ENCODE measurements at places on chromosomes 1 and 21. TPM values are rescaled to one million over a fixed set of nuclear protein-coding genes. Genes with fewer than 3 reads are reported as not detected.

Gene SF3B4
- 109 TPM for total RNA-seq

Gene CHRM3
- not detected for total RNA-seq

Gene RGS5
- total RNA-seq, result 2.8 TPM

Gene CD34
- total RNA-seq, result not detected

Gene S100A14
- not detected for total RNA-seq

DNA sequence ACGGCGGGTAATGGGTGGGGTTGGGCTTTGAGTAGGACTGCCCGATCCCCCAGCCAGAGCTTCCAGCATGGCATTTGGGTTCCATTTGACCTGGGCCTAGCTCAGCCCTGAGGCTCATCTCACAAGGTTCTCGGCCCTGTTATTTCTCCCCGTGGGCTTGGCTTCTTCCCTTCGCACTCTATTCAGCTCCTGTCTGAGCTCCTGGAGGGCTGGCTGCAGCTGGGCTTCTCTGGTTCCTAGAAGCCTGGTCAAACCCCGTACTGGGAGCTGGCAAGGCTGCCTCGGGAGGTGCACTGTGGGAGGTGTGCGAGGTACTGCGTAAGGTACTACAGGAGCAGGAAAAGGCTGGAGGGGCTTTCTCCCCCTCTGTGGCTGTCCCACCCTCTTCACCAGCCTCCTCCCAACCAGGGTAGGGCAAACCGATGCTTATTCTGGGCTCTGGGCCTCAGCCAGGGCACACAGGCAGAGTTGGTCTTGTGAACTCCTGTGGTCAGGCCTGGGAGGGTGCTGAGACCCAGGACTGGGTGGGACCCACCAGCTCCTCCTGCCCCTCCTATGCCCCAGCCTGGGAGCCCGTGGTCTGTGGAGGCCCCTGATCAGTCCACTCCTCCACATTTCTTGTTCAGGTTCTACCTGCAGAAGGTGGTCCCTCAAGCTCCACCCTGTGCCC, 814 bp downstream of the A3GALT2 start:
- DNase-seq, result no peak

DNA sequence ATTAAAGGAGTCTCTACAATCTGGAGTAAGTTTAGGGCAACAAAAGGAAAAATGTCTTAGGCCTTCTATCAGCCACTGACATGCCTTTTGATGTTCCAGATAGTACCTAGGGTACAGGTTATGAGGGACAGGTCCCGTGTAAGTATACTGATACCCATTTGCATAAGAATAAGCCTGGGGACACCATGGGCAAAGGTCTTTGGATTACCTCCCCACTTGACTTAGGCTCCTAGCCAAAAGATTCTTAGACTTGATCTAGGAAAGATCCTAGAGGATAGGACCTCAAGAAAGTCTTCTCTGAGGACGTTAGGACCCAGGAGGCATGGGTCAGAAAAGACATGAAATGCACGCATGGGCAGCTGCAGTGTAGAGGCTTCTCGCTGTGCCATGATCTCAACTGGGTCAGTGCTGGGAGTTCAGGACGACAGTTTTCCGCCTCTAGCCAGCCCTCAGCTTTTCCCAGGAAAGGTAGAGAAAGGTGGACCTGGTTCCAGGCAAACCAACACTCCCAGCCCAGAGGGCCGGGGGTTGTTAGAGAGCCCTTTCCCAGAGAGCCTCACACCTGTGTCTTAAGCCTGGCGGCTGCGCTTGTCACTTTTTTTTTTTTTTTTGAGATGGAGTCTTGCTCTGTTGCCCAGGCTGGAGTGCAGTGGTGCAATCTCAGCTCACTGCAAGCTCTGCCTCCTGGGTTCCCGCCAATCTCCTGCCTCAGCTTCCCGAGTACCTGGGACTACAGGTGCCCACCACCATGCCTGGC, 26.6 kb downstream of the MSTO1 start:
- no peak for DNase-seq

GRCh38 chr1:53580009-53580400, 120.8 kb downstream of the DMRTB1 start:
- no peak for DNase-seq

DNA sequence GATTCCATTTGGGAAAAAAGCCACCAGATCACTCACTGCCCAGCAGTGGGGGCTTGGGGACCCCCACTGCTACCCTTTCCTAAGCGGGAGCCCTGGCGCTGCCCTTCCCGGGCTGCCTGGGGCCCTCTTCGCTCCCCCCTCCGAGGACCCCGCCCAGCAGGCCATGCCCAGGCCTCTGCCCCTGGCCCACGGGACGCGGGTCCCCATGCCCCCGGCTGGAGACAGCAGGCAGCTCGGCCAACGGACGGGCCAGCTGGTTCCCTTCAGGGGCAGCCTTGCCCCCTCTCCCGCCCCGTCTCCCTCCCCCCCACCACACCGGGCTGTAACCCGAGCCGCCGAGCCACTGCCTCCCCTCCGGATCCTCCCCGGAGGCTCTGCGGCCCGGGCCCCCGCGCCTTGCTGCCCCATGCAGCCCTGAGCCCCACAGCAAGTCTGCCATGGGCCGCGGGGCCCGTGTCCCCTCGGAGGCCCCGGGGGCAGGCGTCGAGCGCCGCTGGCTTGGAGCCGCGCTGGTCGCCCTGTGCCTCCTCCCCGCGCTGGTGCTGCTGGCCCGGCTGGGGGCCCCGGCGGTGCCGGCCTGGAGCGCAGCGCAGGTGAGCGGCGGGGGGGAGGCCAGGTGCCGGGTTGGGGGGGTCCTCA, at the start of gene MMP23B:
MMP23B (plus strand) TSS at position 392 of the 639 bp plus-strand sequence; CDS start at position 438, 46 bp downstream.
- no peak for DNase-seq

- no peak for DNase-seq
These were observed 735 bp upstream of the BRINP3 start for GRCh38 chr1:190478149-190479049.

DNA sequence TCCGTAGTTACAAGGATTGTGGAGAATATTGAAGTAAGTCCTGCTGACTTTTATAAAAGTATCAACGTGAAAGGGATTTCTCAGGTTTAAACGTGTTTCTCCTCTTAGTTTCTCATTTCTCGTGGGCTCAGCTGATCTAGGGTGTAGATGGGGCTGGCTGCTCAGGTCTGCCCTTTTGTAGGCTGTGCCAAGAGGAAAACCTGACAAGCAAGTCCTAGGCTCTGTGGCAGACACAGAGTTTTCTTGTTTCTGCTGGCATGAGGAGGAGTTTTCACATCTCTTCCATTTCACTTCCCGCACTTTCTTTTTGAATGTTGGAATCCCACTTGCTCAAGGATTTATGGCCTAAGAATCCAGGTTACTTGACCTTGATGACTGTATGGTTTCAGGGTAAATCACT, 14.8 kb downstream of the VPS13D start:
- no peak for DNase-seq

DNA sequence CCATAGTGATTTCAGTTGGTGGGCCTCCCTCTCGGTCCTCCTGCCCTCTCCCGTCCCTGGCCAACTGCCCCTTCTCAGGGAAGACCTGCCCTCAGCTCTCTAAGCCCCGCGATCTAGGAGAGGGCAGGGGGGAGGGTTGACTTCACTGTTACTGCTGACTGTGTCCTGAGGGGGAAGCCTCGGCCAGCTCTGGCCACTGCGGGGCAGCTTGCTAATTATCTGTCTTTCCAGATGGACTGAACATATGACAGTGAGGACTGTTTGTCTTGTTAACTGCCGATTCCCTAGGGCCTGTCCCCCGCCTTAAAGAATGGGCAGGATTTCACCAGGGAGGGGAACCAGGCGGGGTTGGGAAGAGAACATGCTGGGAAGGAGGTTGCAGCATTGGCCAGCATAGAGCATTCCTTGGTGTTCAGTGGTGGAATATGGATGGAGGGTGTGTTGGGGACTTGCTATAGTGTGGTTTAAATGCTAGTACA, 22.9 kb downstream of the NIPAL3 start:
- DNase-seq, result no peak

DNA sequence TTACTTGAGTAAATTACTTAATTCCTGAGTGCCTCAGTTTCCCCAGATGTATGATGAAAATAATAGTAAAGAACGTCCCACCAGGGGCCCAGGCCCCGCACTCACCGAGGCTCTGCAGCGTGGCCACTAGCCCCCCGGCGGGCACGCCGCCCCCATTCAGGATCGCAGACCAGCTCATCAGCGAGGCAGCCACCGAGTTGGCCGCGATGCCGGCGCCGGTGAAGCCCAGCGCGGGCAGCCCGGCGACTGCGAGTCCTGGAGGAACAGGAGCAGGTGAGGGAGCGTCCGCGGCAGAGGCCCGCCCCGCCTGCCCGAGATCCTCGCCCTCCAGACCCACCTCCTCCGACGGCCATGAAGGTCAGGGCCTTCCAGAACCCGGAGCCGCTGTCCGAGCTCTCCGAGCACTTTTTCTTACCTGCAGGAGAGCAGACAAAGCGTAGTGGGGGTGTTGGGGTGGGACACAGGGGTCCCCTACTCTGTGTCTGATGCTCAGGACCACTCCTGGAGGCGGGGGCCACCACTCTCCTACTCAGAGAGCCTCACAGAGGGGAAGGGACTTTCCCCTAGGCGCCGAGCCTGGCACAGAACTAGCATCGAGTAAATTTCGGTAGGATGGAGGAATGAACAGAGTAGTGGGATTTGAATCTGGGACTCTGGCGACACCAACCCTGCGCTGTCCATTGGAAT, 3.7 kb downstream of the IFI6 start:
- DNase-seq, result no peak

DNA sequence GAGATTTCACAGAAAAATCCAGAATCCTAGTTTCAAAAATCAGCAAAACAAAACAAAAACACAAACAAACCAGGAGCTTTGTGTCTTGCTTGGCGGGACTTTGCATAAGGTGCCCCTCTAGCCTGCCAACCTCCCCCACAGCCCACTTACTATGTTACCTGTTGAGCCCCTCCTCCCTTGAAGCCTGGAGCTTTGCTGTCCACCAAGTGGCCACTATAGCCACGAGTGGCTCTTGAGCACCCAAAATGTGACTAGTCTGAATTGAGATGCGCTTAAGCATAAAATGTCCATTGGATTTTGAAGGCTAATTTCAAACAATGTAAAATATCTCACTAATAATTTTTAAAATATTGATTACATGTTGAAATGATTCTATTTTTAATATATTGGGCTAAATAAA, 12.2 kb downstream of the TFAP2E start:
- DNase-seq, result no peak

GRCh38 chr1:43435146-43436145, 18.3 kb downstream of the HYI start:
- DNase-seq, result no peak

- DNase-seq, result no peak
These were observed 581 bp downstream of the SSU72 start for GRCh38 chr1:1573843-1574720.

- no peak for DNase-seq
These were observed 249.0 kb downstream of the SETD4 start for GRCh38 chr21:35811191-35811806.

DNA sequence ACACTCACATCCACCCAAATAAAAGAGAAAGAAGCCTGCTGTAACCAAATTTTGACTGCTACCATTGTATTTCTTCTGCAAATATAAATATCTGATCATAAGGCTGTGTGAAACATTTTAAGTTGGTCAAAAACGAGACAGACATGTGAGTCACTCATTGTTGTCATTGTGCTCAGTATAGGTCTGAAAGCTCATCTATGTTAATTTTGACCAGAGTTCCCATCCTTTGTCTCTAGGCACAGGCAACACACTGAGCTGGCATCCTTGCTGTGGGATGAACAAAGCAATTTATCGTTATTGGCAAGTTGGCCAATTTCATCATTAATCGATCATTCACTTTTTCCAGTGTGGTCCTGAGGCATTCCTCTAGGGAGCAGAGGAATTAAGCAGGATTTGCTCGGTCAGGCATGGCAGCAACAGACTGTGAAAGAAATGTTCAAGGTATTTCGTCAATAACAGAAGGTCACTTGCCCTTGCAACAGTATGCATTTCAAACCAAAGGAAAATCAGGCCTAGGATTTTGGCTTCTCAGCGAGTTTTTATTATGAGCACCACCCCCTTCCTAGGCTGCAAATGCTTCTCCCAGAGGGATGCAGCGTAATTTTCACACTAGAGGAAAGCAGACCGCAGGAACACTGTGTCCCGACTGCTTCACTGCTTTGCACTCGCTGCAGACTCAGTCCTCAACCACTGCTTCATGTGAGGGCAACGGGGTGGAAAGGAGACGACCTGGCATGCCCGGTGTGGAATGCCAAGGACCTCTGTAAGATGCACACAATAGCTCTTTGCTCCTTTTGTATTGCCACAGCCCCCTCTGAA, 87.9 kb upstream of the SMYD2 start:
- DNase-seq, result no peak

DNA sequence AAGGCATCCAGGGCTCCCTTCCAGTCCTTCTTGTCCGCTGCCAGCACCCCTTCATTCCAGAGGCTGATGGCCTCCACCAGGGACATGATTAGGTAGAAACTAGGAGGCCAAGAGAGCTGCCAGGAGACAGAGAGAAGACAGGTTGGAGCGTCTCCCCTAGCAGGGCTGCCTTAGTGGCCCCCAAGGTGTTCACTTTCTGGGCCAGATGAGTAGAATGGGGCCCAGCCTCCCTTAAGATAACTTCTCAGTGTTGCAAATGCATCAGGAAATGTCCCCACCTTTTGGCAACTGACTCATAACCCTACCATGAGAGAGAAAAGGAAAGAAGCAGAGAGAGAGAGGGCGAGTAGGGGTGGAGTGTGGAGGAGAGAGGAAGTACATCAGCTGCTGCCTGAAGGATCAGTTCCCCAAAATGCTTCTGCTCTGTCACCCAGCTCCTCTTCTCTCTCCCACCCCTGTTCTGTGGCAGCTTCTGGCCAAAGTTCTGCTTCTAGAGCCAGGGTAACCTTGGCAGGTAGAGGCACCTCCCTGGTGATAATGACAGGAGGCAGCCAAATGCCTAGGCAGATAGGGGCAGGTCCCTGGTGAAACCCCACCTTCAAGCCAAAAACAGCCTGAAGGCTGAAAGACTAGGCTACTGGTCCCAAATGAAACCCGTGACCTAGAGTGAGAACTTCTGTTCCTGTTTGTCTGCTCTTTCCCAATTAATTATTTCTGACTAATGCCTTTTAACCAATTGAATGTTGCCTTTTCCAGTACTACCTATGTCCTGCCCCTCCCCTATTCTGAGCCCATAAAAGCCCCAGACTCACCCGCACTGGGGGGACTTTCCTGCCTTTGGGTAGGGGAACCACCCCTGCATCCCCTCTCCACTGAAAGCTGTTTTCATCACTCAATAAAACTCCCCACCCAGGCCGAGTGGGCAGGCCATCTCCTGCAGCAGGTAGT, at the start of gene NCF2:
NCF2 (minus strand) TSS at position 216 of the 948 bp plus-strand sequence; CDS start at position 86, 130 bp downstream.
- peak; percentile 56 for DNase-seq

DNA sequence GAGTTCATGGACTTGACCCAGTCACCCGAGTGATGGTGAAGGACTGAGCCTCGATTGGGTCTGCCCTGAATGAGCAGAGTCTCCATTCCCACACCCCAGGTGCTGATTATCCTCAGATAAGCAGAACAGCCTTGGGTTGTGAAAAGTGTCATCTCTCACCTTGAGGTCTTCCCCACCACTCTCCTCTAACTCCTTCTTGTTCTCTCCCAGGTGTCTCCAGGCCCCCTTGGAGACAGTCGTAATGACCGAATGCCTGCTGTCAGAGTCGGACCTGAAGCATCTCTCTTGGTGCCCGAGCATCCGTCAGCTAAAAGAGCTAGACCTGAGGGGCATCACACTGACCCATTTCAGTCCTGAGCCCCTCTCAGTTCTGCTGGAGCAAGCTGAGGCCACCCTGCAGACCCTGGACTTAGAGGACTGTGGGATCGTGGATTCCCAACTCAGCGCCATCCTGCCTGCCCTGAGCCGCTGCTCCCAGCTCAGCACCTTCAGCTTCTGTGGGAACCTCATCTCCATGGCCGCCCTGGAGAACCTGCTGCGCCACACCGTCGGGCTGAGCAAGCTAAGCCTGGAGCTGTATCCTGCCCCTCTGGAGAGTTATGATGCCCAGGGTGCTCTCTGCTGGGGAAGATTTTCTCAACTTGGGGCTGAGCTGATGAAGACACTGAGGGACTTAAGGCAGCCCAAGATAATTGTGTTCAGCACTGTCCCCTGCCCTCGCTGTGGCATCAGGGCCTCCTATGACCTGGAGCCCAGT, 3.4 kb downstream of the PRAMEF12 start:
- no peak for DNase-seq

All from activated T-helper 2 cell treated with anti-CD3 and anti-CD28 coated beads, Interferon-gamma antibody, Interleukin-2, Interleukin-4, amounts not matched to agents 10 μg/mL and 5 μg/mL and 100 μg/mL, durations not matched to agents 14 hours and 24 hours and 36 hours (primary cell).